Adrenal gland (tissue), 19 donors: ENCODE measurements at places on chromosomes 16 and 17. TPM values are rescaled to one million over a fixed set of nuclear protein-coding genes. Genes with fewer than 3 reads are reported as not detected.
A peak's percentile ranks its signal among the peaks of the same experiment; 100 is the strongest.

Gene CNTNAP1
- 31.9 TPM for total RNA-seq

Gene COPRS
- total RNA-seq: 74.4 TPM

Gene CD300E
- not detected for total RNA-seq

GRCh38 chr16:85465328-85466303, 147.5 kb upstream of the GSE1 start:
- DNase-seq: peak; percentile 74

- DNase-seq: peak; percentile 92
These were observed 792 bp downstream of the TMEM231 start for GRCh38 chr16:75555213-75555706.

GRCh38 chr16:15653227-15653626, 3.2 kb downstream of the NDE1 start:
- no peak for DNase-seq

DNA sequence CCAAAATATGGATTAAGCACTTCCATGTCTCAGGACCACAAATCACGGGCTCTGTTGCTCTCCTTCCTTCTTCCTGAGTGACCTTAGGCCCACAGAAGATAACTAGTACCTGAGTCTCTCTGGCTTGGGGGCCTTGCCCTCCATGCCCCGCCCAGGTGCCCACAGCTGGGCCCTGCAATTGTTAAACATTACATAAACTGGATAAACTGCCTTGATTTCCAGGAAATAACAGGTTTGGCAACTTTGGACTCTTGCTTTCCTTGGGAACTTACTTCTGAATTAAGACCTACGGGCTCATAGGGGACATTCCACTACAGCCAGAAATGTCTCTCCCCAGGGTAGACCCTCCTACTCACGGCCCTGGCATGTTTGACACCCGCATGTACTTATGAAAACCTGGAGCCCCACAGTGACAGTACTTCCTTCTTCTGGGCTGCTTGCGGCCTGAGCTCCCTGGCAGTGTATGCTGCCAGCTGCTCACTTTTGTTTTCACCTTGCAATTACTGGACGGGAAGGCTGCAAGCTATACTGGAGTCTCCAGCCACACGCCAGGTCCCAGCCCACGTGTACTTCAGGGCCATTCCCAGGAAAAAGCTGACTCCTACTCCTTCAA, 2.3 kb upstream of the UBALD2 start:
- DNase-seq: no peak

- DNase-seq: peak; percentile 79
These were observed 77.3 kb downstream of the ZDHHC7 start for GRCh38 chr16:84933774-84934631.

DNA sequence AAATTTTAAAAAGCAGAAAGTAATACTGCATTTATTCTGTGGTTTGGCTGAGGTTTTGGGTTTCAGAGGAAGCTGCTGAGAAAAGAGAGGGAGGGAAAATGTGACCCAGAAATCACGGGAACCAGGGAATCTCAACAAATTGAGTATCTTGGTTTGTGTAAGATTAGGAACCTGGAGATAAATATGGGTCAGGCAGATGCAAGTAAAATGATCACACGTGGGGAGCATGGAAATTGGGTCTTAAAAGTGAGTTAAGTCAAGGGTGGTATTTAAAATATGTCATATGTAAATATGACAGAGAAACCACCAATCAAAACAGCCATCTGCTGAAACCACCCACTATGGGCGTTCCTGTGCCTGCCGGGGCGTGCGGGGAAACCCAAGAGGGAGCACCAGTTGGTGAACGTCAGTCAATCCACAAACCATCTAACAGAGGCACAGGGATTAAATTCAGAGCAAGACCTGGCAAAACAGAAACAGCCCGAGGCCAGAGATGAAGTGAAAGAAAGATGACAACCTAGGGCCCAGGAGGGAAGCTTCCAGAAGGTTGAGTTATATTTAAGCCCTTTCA, 33.4 kb downstream of the CDH13 start:
- DNase-seq: no peak

DNA sequence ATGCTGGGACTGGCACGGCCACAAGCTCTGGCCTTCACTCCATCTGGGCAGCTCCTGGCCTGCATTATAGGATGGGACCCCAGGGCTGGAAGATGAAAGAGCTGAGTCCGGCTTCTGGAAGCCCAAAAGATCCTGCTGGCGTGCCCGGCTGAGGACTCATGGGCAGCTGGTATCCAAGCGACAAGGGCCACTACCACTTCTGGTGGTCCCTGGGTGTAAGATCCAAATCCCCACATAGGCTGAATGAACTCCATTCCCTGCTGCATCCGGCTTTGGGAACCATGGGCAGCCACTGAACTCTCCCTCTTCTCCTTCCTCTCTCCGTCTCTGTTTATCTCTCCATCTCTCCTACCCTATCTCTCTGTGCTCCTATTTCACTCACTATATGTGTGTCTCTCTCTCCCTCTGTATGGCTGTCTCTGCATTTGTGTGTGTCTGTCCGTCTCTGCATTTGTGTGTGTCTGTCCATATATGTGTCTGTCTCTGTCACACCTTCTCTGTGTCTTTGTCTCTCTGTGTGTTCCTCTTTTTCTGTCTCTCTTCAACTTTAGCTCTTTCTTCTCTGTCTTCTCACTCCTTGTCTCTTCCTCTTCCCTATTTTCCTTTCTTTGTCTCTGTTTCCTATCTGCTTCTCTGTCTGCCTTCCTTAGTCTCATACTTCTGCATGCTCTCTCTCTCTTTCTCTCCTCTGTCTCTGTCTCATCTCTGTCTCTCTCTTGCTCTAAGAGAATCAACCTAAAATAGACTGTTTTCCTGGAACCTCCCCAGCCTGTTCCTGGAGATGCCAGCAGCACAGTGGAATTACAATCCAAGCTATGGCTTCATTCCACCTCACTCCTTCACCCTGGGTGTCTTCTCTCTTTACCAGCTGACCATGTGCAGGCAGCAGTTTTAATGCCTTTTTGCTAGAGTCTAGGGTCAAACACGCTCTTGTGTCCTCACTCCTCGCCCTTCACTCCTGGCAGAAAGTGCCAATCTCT, 60.4 kb upstream of the IRX6 start:
- DNase-seq: no peak

- DNase-seq: peak; percentile 62
These were observed 9.8 kb downstream of the TMEM208 start for GRCh38 chr16:67236563-67237395.

- DNase-seq: no peak
These were observed 8.7 kb downstream of the ATXN1L start for GRCh38 chr16:71854369-71854948.

DNA sequence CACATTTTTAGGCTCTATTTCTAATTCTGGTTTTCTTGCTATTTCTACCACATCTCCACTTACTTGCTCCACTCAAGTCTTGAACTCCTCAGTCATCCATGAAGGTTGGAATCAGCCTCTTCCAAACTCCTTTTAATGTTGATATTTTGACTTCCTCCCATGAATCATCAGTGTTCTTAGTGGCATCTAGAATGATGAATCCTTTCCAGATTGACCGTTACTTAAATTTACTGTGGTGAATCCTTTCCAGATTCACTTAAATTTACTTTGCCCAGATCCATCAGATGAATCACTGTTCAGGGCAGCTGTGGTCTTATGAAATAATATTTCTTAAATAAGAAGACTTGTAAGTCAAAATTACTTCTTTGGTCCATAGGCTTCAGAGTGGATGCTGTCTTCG, 32.4 kb downstream of the CLTC start:
- DNase-seq: no peak
